ENCODE measurements at places on chromosomes 4 and X.

DNA sequence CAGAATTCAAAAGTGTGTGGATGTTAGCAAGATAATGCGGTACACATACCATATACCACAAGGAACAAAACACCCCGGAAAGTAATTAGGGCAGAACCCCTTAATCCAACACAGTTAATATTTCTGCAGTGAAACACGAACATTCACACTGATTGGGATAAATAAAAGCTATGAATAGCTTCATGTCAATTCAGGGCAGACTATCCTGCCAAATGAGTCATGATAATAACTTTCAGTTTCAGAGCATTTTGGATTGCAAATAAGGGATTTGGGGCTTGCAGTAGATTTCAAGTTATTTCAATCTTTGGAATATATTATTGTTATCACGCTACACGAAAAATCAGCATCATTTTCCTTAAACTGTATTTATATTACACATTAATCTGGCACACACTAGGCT, 24.3 kb downstream of the IRF2 start:
- DNase-seq, result no peak

GRCh38 chr4:107900067-107900466, 31.3 kb upstream of the CYP2U1 start:
- DNase-seq, result no peak

- DNase-seq, result no peak
Measured at GRCh38 chr4:144655491-144655890, 9.5 kb downstream of the HHIP start.

DNA sequence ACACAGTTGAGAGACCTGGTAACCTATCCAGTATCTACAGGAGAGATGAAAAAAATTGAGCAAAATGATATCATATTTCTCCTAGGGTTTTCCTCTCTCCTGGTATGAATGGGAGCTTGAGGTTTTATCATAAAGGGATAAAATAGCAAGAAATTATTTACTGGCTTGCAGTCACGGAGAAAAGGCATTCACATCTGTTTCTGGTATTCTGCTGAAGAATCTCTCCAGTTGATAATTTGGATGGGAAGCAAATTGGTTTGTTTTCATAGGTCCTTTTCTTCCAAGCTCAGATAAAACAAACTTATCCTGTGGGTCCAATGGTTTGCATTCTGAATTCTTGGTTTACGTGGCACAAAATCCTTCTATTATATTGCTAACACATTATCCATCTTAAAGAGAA, 83.1 kb upstream of the GYPA start:
- DNase-seq, result no peak

GRCh38 chr4:19752599-19752998, 499.1 kb upstream of the SLIT2 start:
- DNase-seq, result no peak

DNA sequence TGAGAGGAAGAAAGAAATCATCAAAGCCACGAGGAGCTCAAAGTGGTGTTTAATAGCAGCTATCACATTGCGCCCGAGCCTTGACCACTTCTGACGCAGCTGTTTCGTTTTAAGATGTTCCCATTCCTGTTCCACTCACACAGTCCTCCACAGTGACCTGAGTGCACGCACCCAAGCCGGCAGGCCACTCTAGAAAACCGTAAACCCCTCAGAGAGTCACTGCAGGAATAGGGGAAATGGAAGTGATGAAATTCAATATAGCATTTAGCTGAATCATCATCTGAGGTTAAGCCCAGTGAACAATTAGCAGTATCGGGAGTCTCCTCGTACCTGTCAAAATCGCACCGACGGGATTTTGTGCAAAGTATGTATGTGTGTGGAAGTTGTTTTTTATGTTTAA, 17.9 kb upstream of the HAND2 start:
- no peak for DNase-seq

GRCh38 chr4:176864238-176864637, 71.5 kb upstream of the VEGFC start:
- no peak for DNase-seq

- DNase-seq, result no peak
Measured at GRCh38 chr4:14562901-14563300, 439.4 kb upstream of the CPEB2 start.

GRCh38 chrX:18415386-18415785, 10.0 kb upstream of the CDKL5 start:
- no peak for DNase-seq

- DNase-seq, result no peak
Measured at GRCh38 chr4:123399627-123400358, 3.2 kb downstream of the SPRY1 start.

GRCh38 chrX:55908661-55909212, 191.2 kb downstream of the RRAGB start:
- no peak for DNase-seq

DNA sequence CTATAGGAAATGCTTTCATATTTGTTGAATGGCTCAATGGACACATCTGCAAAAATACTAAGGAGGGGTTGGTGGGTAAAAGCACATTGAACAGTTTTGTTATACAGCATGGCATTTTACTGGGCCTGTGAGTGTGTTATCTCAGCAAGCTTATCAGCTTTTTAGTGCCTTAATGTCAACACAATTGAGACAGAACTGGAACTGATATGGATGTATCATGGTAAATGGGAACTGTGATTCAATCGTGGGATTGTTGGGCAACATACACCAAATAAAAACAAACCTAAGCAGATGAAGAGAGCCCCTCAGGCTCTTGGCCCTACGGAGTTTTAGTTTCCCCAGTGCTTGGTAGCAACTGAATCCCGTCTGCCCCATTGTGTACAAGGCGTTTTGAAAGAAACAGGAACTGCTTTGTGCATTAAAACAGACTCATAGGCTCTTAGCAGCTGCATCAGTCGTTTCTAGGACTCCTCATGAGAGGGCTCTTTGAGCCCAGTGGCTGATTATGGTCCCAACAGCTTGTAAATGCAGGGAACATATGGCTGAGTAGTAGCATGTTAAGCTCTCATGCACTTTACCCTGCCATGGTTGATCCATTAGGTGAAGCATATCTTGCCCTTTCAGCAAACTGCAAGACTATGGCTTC, 7.3 kb downstream of the GPR119 start:
- DNase-seq, result no peak

- DNase-seq, result no peak
Measured at GRCh38 chr4:182604953-182605352, 312.2 kb downstream of the DCTD start.

GRCh38 chr4:22678940-22679854, 13.5 kb upstream of the GBA3 start:
- no peak for DNase-seq

DNA sequence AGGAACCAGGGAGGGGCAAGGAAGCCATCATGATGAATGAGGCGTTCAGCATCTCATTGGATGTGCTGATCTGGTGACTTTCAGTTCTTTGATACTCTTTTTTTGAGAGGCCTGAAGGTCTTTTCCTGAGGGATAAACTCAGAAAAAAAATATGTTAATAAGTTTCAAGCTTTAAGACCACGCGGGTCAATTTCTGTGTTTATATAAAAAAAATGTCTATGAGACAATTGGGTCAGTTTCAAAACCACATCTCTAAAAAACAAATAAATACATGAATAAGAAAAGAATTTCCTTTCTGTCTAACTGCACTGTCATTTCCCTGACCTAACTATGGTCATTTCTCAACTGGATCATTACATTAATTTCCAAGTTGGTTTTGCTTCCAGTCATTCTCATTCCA, 62.6 kb downstream of the TRIML1 start:
- DNase-seq, result no peak

DNA sequence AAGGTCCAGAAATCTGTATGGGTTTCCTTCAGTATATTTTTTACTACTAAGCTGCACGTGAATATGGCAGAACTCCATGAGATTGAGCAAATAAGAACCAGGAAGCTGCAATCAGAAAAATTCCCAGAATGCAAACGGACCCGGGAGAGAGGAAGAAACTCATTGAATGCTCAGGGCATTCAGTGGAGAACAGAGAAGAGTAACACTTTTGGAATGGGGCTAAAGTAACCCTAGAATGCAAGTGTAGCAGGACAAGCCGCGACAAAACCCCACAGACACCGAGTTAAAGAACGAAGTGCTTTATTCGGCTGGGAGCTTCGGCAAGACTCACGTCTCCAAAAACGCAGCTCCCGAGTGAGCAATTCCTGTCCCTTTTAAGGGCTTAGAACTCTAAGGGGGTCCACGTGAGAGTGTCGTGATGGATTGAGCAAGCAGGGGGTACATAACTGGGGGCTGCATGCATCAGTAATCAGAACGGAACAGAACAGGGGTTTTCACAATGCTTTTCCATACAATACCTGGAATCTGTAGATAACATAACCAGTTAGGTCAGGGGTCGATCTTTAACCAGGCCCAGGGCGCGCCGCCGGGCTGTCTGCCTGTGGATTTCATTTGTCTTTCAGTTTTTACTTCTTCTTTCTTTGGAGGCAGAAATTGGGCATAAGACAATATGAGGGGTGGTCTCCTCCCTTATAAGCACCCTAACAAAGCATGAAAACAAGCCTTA, 56.4 kb downstream of the RAB28 start:
- DNase-seq, result no peak

DNA sequence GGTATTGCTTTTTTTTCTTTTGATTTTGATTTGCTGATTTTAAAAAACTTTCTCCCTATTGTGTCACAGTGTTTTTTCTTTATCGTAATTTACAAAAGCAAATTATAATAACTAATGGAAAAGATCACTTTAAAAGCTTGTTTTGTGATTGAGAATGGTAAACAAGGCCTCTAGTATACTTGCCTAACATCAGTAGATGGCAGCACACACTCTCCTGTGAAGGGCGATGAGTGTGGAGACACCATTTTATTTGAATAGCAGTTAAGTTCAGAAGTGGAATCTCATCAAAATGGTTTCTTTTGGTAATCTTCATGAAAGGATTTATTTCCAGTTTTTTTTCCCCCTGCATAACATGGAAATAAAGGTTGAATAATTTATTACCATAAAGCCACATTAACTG, 72.3 kb downstream of the PAK3 start:
- no peak for DNase-seq

GRCh38 chr4:78204176-78204575, 147.1 kb downstream of the FRAS1 start:
- no peak for DNase-seq

DNA sequence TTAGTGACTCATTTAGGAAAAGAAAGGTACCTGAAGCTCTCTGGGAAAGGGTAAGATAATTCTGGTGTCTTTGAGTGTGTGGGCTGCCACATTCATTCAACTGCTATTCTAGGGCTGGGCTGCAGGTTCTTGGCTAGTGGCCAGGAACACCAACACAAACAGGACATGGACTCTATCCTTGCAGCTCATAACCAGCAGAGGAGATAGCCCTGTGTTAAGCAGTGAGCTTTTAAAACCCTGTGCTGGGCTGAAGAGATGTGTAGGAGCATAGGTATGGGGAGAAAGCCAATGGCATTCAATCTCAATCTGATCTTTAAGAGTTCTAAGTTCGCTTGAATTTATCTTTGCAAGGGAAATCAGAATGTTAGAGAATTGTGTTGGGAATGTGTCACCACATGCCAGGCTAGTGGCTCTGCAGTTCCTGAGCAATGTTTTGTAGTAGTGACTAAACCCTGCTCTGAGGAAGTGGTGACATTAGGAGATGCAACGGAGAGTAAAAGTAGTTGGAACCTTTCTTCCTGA, 39.2 kb downstream of the SGMS2 start:
- DNase-seq, result no peak

- no peak for DNase-seq
Measured at GRCh38 chrX:56130436-56130835, 101.7 kb upstream of the KLF8 start.

- no peak for DNase-seq
Measured at GRCh38 chr4:168743601-168744000, 246.7 kb downstream of the PALLD start.

GRCh38 chrX:138008281-138008680, 442.4 kb downstream of the ZIC3 start:
- DNase-seq, result no peak

DNA sequence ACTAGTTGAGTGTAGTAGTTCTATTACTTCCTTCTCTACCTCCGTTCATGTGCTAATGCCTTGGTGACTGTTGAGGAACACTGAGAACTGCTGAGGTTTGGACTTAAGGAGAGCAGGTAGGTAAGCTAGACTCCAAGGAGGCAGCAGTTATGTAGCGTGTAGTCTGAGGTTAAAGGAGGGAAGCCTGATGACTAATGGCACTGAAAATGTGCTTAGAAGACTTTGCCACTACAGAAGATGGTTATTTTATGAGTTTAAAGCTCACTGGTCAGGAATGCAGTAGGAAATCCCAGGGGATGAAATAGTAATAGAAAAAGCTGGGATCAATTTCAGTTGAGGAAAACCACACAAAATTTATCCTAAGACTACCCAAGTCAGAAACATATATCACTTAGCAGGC, 1077.3 kb downstream of the RAPGEF2 start:
- no peak for DNase-seq

DNA sequence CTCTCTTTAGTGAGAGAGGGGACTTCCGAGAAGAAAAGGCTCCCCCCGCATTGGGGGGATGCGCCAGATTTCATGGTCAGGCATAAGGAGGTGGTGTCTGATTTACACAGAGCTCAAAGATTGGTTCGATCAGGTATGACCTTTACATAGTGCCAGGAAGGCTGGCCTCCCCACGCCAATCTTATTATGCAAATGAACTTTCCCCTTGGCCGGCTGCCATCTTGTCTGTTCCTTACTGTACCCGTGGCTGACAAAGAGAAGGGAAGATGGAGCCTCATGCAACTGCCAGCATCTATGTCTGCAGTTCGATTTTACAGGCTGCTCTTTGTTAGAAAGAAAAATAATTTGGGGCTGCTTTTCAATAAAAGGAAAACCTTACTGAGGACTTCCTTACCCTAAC, 197.2 kb downstream of the GPM6A start:
- DNase-seq, result no peak

GRCh38 chr4:101065935-101066485, 281.3 kb downstream of the PPP3CA start:
- no peak for DNase-seq

DNA sequence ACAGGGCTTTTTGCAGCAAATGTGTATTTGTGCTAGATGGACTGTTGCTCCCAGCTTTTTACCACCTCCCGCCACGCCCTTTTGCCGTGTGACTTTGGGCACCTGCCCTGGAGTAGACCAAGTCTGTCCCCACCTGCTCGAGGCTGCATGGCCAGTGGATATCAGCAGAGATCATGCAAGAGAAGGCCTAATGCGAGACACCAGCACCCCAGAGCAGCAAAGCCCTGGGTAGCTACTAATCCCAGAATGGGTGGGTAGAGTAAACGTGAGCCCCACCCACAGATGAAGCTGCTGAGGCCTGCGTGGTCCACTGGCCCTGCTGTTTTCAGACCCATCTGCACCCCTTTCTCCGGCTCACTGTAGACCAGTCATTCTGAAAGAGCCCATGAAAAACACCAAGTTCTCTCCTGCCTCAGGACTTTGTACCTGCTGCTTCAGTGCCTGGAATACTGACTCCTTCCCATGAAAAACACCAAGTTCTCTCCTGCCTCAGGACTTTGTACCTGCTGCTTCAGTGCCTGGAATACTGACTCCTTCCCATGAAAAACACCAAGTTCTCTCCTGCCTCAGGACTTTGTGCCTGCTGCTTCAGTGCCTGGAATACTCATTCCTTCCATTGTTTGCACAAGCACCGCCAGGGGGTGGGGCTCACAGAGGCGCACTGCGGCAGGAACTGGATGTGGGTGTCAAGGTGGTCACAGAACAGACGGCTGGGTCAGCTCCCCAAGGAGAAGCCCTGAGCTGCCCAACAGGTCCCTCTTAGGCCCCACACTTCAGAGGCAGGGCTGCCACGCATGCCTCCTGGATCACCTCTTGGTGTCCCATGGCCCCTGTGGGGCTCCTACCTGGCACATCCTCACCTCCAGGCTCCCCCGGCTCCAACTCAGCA, 5.1 kb upstream of the TNIP2 start:
- DNase-seq, result no peak

All from stimulated activated CD8-positive, alpha-beta memory T cell treated with anti-CD3 and anti-CD28 coated beads, Interleukin-15, amount 100 ng/mL, for 24 hours (primary cell).